Vagina (tissue), 2 donors: ENCODE measurements at places on chromosomes 3 and 15. TPM values are rescaled to one million over a fixed set of nuclear protein-coding genes. Genes with fewer than 3 reads are reported as not detected.

Gene CCR3
- total RNA-seq: not detected

Gene ATP13A5
- not detected for total RNA-seq

Gene DISP2
- total RNA-seq: 0.74 TPM

Gene SLC22A14
- total RNA-seq: 0.49 TPM

Gene TNFSF10
- 92.8 TPM for total RNA-seq

Gene THBS1
- total RNA-seq: 513 TPM

Gene PPP1R14D
- not detected for total RNA-seq

Gene CX3CR1
- not detected for total RNA-seq

Gene ANKUB1
- total RNA-seq: not detected

Gene NR1I2
- total RNA-seq: not detected

Gene GOLGA6L10
- 3.4 TPM for total RNA-seq

Gene GAP43
- 4.9 TPM for total RNA-seq

Gene TRIM42
- not detected for total RNA-seq

Gene FBXO45
- 6.6 TPM for total RNA-seq

Gene THUMPD3
- total RNA-seq: 25.5 TPM

Gene RTP1
- total RNA-seq: not detected

Gene MKRN3
- not detected for total RNA-seq

Gene INKA1
- 12.5 TPM for total RNA-seq

Gene TUSC2
- total RNA-seq: 11.8 TPM

Gene GP9
- not detected for total RNA-seq

Gene THSD4
- total RNA-seq: 66.8 TPM

Gene WDR93
- total RNA-seq: not detected

Gene VILL
- 7.9 TPM for total RNA-seq

Gene TMED3
- 75.4 TPM for total RNA-seq

Gene NRG4
- not detected for total RNA-seq

Gene TP63
- 144 TPM for total RNA-seq

Gene CORO2B
- total RNA-seq: 4.7 TPM

Gene GABRR3
- not detected for total RNA-seq

Gene FBXW12
- not detected for total RNA-seq

Gene SH2D7
- not detected for total RNA-seq

Gene LRRIQ4
- total RNA-seq: not detected

Gene ACKR2
- total RNA-seq: 7.9 TPM

Gene LRTM1
- not detected for total RNA-seq

Gene PPP2R3A
- 15.5 TPM for total RNA-seq

Gene ARIH2
- total RNA-seq: 59.4 TPM

Gene ECE2
- total RNA-seq: 1.7 TPM

Gene ELL3
- 15.0 TPM for total RNA-seq

Gene SLC51A
- 1.2 TPM for total RNA-seq

Gene CFAP20DC
- 5.4 TPM for total RNA-seq

Gene NR2E3
- 0.98 TPM for total RNA-seq

Gene HRG
- 0.25 TPM for total RNA-seq

Gene SLC35G2
- total RNA-seq: 9.3 TPM

Gene ARPC4
- 124 TPM for total RNA-seq

Gene POMGNT2
- 26.8 TPM for total RNA-seq

Gene ALS2CL
- 134 TPM for total RNA-seq

Gene RASL12
- 85.7 TPM for total RNA-seq

Gene GOLGA8J
- total RNA-seq: not detected

Gene KLHL40
- not detected for total RNA-seq

Gene MASP1
- 172 TPM for total RNA-seq

Gene TMEM207
- total RNA-seq: not detected

Gene SCN11A
- not detected for total RNA-seq

Gene PPM1L
- total RNA-seq: 14.2 TPM

Gene VIPR1
- total RNA-seq: 9.3 TPM
